Effector memory CD8-positive, alpha-beta T cell (primary cell): ENCODE measurements at places on chromosomes 5 and 9.

- no peak for DNase-seq
These were observed 243.4 kb downstream of the EBF1 start for GRCh38 chr5:158856291-158856690.

DNA sequence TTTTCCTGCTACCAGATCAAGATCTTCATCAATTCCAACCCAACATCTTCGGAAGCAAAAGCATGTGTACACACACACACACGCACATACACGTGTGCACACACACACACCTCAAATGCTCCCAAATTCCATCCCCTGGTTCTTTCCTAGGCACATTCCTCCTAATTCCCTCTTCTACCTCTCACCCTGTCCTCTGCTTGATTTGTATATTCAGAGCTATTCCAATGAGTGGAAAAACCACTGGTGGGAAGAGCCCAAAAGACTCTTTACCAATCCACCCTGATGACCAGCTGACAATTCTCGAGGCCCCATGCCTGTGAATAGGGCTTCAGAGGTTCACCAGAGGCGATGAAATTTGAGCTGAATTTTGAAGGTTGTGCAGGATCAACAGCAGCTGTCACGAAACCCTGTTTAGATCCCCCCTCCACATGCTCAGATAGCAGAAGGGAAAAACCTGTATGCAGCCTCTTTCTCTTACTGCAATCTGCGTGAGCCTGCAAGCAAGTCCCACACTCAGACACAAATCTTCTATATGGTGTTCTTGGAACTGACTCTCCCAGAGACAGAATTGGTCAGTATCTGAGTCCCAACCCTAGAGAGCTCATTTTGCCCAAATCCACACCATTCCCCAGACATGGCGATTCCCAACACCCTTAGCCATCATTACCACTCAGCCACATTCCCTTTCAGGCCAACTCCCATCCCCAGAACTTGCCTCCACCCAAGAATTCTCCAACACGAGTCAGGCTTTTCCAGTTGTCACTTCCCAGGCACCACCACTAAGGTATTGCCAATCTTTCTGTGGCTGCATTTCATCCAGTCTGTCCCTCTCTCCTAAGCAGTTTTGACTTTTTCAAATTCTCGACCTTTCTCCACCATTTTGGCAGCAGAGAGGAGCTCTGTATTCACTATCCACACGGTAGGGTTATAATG lies 4.3 kb upstream of the TRIO start:
- DNase-seq, result no peak

DNA sequence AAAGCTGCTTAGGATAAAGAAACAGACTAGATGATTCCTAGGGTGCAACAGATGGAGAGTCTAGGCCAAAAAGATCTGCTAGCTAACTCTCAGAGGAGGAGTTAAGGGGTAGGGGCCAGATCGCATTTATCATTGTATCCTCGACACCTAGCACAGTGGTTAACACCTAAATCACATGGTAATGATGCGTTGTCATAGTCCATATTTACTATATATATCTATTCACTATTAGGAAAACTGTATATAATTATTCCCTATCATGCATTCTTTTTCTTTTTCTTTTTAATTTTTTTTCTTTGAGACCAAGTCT lies 92.8 kb upstream of the SLC44A1 start:
- no peak for DNase-seq

GRCh38 chr5:113434889-113435288 lies at the start of gene TSSK1B:
TSSK1B (minus strand) TSS chr5:113434989; CDS start chr5:113434839, 150 bp downstream.
- DNase-seq, result no peak

GRCh38 chr5:67679184-67679841 lies 482.7 kb upstream of the CD180 start:
- no peak for DNase-seq

GRCh38 chr5:123806644-123807043 lies 294.7 kb downstream of the CSNK1G3 start:
- no peak for DNase-seq

GRCh38 chr5:42912184-42912798 lies 100.6 kb upstream of the SELENOP start:
- DNase-seq, result peak; percentile 61

DNA sequence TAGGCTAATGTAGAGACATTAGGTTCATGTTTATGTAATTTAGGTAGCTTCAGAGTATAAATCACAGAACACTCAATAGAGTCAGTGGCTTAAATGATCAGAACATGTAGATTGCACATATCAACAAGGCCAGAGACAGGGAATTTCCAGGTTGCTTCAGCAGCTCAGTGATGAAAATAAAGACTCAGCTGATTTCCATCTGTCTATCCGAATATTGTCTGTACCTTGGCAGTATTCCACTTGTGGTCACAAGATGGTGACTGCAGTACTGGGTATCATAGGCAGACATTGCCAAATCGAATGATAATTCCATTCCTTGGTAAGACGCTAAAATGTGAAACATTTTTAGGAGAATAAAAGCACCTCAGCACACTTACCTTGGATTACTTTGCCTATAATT lies 702.2 kb downstream of the MAT2B start:
- no peak for DNase-seq

DNA sequence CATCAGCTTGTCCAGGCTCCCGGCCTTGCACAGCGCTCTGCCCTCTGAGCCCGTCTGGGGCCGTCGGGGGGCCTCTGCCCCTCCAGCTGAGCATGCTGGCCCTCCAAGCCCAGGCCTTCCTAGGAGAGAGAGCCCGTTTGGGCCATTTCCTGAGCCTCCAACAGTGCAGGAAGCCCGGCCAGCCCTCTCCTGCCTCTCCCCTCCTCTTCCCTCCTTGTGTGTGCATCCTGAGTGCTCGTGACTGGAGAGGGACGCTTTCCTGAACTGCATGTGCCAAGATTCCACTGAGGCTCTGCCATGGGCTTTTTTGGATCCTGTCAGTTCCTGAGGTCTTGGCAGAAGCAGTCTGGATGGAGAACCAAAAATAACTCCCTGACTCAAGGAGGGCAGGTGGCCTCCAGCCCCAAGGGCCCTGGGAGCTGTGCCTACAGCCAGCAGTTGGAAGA lies 15.6 kb downstream of the OLFM1 start:
- no peak for DNase-seq

GRCh38 chr5:10825897-10826644 lies 65.0 kb upstream of the DAP start:
- DNase-seq, result no peak

DNA sequence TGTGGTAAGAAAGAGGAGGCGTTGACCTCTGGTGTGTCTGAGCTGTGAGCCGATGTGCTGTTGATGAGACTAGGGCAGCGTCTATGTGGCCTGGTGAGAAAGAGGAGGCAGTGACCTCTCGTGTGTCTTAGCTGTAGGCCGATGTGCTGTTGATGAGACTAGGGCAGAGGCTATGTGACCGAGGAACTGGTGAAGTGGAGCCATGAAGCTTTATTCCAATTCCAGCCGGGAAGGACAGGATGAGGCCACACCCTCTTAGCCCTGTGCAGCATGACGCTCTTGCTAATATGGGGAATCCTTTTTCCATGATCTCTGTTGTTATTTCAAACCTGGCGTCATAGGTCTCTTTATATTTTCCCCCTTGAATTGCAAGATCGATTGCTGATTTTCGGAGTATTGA lies 172.4 kb downstream of the GOLPH3 start:
- no peak for DNase-seq

- no peak for DNase-seq
These were observed 34.6 kb upstream of the WDR38 start for GRCh38 chr9:124818431-124819281.

DNA sequence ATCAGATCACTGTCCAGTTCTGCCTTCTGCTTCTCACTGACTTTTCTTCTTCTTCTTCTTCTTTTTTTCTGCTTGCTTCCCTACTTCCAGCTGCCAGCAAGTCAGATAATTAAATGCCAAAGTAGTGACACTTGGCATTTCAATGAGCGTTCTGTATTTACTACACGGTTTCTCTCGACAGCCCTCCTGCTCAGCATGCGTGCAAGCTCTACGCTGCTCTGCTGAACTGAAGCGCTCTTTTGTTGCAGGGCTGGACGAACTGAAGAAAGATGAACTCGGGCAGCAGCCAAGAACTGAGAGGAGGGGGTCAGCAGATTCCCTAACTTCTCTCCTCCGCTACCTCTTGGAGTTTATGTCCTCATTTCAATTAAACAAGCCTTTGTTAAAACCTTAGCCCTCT lies 319.1 kb downstream of the GLIS3 start:
- no peak for DNase-seq
